ENCODE measurements at places on chromosomes 11 and 22.

GRCh38 chr11:76391021-76391420 lies 9.9 kb downstream of the GVQW3 start:
- DNase-seq: no peak

- no peak for DNase-seq
Measured at GRCh38 chr11:77705195-77705875, 67.7 kb upstream of the CLNS1A start.

- DNase-seq: no peak
Measured at GRCh38 chr22:37275622-37276021, 6.7 kb upstream of the CYTH4 start.

- no peak for DNase-seq
Measured at GRCh38 chr11:70468256-70469195, 70.2 kb downstream of the CTTN start.

DNA sequence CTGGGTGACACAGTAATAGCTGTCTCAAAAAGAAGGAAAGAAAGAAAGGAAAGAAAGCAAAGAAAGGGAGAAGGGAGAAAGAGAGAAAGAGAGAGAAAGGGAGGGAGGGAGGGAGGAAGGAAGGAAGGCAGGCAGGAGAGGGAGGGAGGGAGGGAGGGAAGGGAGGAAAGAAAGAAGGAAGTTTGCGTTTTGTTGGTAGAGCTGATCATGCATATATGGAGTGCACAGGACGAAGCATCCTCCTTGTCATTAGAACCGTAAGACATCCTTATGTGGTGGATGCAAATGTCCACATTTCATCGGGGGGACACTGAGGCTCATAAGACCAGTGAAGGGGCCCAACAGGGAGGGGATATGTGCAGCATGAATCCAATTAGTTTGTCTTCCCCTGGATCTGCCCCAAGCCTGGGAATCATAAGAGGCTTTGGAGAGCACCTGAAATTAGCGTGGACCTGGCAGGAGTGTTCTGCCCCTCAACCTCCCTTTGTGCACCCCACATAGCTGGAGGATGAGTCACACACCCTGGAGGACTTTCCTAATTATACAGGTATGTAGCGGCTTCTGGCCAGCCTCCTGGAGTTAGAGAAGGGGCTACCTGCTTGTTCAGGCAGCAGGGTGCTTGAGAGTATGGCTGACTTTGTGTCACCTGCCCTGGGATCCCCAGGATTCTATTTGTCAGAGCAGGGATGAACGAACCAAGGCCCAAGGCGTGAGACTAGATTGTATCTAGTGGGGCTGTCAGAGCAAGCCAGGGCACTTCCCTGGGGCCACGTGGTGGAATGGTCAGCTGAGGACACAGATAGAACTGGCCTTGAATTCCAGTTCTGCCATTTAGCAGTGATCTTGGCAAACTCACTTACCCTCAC lies 119.7 kb upstream of the CD82 start:
- DNase-seq: no peak

Data from NAMALWA (cell line).